ENCODE measurements at places on chromosomes 1 and 21. TPM values are rescaled to one million over a fixed set of nuclear protein-coding genes. Genes with fewer than 3 reads are reported as not detected.

CRYAA gene
- not detected for polyA plus RNA-seq

DPT gene
- polyA plus RNA-seq = not detected

TINAGL1 gene
- polyA plus RNA-seq = 40.9 TPM

CLDN19 gene
- 109 TPM for polyA plus RNA-seq

DNA sequence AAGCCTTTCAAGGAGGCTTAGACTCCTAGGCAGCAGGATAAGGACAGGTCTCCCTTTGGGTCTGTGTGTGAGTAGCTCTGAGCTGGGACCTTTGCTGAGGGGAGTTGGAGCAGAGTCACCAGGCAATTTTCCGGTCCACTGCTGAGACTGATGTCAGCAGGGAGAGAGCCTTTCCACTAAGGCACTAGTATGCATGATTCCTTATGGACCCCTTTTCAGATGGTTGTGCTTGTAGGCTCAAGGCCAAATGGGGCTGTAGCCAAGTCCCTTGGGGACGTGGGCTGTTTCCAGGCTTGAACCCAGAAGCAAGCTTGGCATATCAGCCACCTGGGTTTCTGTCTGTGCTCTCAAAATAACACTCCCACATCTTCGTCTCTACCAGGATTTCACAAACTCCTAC lies 73.0 kb downstream of the CCDC18 start:
- no peak for DNase-seq

DNA sequence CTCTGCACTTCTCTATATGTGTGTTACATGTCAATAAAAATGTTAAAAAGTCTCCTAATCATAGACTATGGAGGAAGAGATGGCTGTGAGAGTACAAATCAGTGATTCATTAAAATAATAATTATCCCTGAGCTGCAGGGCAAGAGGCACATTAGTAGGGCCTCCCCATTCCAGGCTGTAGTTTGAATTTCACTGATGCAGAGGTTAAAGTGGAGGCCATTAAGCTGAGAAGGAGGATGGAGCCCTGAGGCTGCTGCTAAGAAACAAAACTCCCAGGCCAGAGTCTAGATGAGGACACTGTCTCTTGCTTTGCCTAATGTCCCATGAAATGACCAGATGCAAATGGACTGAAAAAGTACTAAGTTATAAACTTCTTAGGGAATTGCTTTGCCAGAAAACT lies 89.1 kb upstream of the WDR26 start:
- DNase-seq = no peak

- no peak for DNase-seq
Observed at GRCh38 chr1:10950316-10951172, 61.9 kb upstream of the TARDBP start.

GRCh38 chr21:44301961-44302406 lies 2.1 kb downstream of the PFKL start:
- DNase-seq = no peak

DNA sequence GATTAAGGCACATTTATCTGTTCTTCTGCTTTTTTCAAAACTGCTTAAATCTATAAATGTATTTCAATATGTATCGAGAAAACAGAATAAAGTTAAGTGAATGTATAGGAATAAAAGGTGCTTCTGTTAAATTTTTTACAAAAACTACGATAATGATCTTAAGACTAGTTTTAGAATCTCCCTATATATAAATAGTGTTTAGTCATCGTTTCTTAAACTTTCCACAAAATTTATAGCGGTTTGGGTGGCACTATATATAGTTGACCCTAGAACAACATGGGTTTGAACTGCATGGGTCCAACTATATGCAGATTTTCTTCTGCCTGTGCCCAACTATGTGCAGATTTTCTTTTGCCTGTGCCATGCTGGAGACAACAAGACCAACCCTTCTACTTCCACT lies 125.7 kb downstream of the CRB1 start:
- DNase-seq = no peak

GRCh38 chr1:151998611-151999362 lies 5.1 kb upstream of the S100A10 start:
- DNase-seq = no peak

- no peak for DNase-seq
Observed at GRCh38 chr1:23217421-23218115, at the start of gene HTR1D. Gene HTR1D (minus strand): TSS chr1:23217502. CDS start chr1:23194219, 23,283 bp downstream.

- DNase-seq = no peak
Observed at GRCh38 chr1:212242288-212242984, 42.8 kb upstream of the PPP2R5A start.

DNA sequence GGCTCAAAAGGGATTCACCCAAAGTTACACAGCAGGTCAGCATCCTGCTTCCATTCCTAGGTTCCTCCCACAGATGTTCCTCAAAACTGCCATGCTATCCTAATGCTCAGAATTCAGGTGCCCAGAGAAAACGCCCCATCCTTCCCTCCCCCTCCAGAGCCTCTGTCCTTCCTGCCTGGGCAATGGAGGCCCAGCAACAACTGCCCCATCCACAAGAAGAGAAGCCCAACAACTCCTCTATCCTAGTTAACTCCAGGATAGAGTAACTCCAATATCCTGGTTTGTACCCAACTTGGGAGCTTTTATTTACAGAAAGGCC lies 16.9 kb downstream of the COL9A2 start:
- no peak for DNase-seq

All from renal cortex interstitium (tissue), 15 donors.